Activated T-helper 1 cell treated with anti-CD3 and anti-CD28 coated beads, Interleukin-12 subunit alpha, Interleukin-12 subunit beta, Interleukin-2, Interleukin-4 antibody, amounts not matched to agents 30 ng/mL and 10 ng/mL and 1 ng/mL, durations not matched to agents 14 hours and 24 hours and 36 hours (primary cell): ENCODE measurements at places on chromosomes 3 and 15. TPM values are rescaled to one million over a fixed set of nuclear protein-coding genes. Genes with fewer than 3 reads are reported as not detected.

Gene SLC12A6
- 33.2 and 36.4 TPM in 2 replicates for total RNA-seq

Gene RTP4
- total RNA-seq = 3.4 and 4.0 TPM in 2 replicates

Gene ATP13A4
- 0.31 and 1.7 TPM in 2 replicates for total RNA-seq

Gene CSPG4
- not detected in 2 replicates for total RNA-seq

Gene SOX2
- 0.07 and 0.10 TPM in 2 replicates for total RNA-seq

Gene KCNMB2
- not detected in 2 replicates for total RNA-seq

Gene ZBTB38
- 20.0 and 21.0 TPM in 2 replicates for total RNA-seq

Gene STAC
- not detected in 2 replicates for total RNA-seq

DNA sequence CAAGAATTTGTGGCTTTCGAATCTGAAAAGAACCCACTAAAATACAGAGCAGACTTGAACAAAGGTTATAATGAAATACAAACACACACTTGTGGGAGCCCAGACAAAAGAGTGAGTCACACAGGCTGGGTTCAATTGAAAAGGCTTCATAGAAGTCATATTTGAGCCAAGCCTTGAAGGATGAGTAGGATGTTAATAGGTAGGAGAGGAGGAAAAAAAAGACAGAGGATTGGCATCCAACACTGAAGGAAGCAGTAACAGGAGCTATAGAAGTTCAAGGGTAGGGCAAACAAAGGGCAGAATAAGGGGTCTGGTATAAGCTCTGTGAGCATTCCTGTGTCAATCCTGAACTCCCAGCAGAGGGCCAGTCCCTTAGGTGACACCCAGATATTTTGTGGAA lies 325.4 kb downstream of the FOXP1 start:
- peaks cover 2% of the 10 kb centered on the region for H3K27me3 ChIP-seq
- no peaks in the 10 kb centered on the region for H3K4me1 ChIP-seq
- no peak overlapping the region for H3K4me3 ChIP-seq

GRCh38 chr15:98443526-98443925 lies 204.8 kb upstream of the IGF1R start:
- H3K36me3 ChIP-seq = no peaks in the 10 kb centered on the region
- H3K27me3 ChIP-seq = peaks cover 5% of the 10 kb centered on the region
- no peak overlapping the region for H3K4me3 ChIP-seq
- H3K4me1 ChIP-seq = peaks cover 5% of the 10 kb centered on the region

GRCh38 chr3:197424674-197425484 lies 126.5 kb upstream of the DLG1 start:
- H3K27me3 ChIP-seq = peaks cover 12% of the 10 kb centered on the region
- H3K4me1 ChIP-seq = peaks cover 37% of the 10 kb centered on the region
- H3K4me3 ChIP-seq = no peak overlapping the region

DNA sequence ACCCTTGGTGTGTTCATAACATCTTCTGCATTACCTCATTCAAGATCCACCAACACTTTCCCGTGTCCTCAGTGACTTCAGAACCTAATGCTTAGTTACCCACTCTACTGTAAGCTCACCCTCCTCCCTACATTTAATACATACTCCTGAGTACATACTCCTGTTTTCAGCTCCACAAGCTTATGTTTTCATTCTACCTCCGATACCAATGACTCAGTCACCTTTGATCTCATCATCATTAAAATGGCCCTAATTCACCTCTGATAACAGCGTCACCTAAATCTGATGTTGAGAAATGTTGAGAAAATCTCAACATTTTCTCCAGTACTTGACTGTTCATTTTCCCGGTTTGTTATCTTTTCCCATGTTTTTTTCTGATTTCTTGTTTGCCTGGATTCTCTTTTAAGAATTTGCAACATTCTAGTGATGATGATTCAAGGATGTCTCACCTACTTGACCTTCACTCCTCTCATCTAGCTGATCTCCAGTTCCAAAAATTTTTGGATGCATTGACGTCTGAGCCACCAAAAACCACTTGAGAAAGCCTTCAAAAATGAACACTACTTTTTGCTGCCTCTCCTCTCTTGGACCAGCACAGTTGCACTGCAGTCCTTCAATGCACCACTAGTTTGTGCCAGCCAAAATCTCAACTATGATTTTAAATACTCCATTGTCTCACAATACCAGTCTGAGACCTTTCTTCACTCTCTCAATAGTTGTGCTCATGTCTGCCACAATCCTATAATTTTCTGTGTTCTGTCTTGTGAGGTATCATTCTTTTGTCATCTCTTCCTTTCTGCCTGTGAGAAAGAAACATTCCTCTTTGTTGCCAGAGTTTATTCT lies 220.7 kb upstream of the SEMA6D start:
- no peaks in the 10 kb centered on the region for H3K27me3 ChIP-seq
- DNase-seq = no peak
- no peaks in the 10 kb centered on the region for H3K4me1 ChIP-seq
- H3K4me3 ChIP-seq = no peak overlapping the region

DNA sequence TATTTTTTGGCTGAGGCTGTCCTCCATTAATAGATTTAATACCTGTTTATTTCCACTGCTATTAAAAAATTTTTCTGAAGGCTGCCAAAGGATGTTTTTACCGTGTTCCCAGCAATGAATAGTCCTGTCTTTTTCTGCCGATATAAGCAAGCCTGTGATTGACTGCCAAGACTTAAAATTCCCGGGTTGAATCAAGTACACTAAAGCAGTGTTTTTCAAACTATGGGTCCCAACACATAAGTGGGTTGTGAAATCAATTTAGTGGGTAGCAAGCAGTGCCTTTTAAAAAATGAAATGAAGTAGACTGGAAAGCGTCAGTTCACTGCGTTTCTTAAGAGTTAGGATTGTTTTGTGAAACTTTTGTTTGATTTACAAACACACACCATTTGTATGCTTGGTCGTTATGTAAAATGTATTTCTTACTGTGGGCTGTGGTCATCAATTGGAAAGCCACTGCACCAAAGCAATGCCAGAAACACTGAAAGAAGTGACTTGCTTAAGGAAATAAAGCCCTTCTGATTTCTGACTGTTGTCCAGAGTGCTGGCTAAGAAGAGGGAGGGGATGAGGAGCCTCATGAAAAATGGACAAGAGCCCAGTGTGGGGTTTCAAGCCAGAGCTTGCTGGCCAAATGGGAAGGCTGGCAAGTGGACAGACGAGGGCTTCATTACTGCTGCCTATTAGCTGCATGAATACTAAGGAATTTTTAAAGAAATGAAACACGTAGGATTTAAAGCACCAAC lies 206.0 kb downstream of the THRB start:
- H3K27ac ChIP-seq = no peak overlapping the region
- no peaks in the 10 kb centered on the region for H3K36me3 ChIP-seq
- H3K4me1 ChIP-seq = no peaks in the 10 kb centered on the region
- no peak overlapping the region for H3K4me3 ChIP-seq
- H3K27me3 ChIP-seq = peaks cover 2% of the 10 kb centered on the region

GRCh38 chr3:136661282-136661681 lies 90.9 kb downstream of the STAG1 start:
- no peak overlapping the region for H3K4me3 ChIP-seq
- H3K27ac ChIP-seq = no peak overlapping the region

- H3K27ac ChIP-seq = no peak overlapping the region
- H3K4me1 ChIP-seq = no peaks in the 10 kb centered on the region
- no peak overlapping the region for H3K4me3 ChIP-seq
- no peaks in the 10 kb centered on the region for H3K36me3 ChIP-seq
- no peak for DNase-seq
- H3K27me3 ChIP-seq = no peaks in the 10 kb centered on the region
Observed at GRCh38 chr3:74393426-74393825, 221.0 kb downstream of the CNTN3 start.

GRCh38 chr15:90829942-90830440 lies 38.4 kb upstream of the FURIN start:
- DNase-seq = peak; percentile 82
- H3K27ac ChIP-seq = peak overlapping the region; percentile 91
- H3K36me3 ChIP-seq = peaks cover 30% of the 10 kb centered on the region
- no peaks in the 10 kb centered on the region for H3K27me3 ChIP-seq
- H3K4me1 ChIP-seq = peaks cover 69% of the 10 kb centered on the region

DNA sequence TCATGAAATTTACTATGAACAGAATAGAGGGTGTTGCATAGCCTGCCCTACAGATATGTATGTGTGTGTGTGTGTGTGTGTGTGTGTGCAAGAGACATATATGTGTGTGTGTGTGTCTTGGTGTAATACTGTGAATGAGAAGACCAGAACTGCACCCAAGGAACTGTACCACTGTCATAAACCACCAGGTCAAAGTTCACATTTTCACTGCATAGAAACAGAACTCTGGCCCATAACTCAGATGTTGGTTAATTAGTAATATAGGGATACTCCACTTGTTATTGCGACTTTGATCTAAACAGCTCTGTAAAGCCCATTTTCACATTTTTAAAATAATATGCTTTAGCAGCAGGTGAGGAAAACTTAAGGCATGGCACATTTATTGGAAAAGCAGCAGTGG lies 111.8 kb downstream of the IGF2BP2 start:
- DNase-seq = no peak
- H3K27me3 ChIP-seq = peaks cover 10% of the 10 kb centered on the region
- H3K36me3 ChIP-seq = no peaks in the 10 kb centered on the region
- no peaks in the 10 kb centered on the region for H3K4me1 ChIP-seq

- peaks cover 26% of the 10 kb centered on the region for H3K27me3 ChIP-seq
- H3K27ac ChIP-seq = no peak overlapping the region
- no peak for DNase-seq
- no peak overlapping the region for H3K4me3 ChIP-seq
- no peaks in the 10 kb centered on the region for H3K36me3 ChIP-seq
Observed at GRCh38 chr15:39741258-39741657, 41.4 kb downstream of the FSIP1 start.

- H3K4me3 ChIP-seq = no peak overlapping the region
- no peak overlapping the region for H3K27ac ChIP-seq
- no peak for DNase-seq
- no peaks in the 10 kb centered on the region for H3K4me1 ChIP-seq
- H3K36me3 ChIP-seq = no peaks in the 10 kb centered on the region
Observed at GRCh38 chr15:72135719-72136118, 17.5 kb downstream of the SENP8 start.

GRCh38 chr15:64779630-64780029 lies 4.2 kb upstream of the RBPMS2 start:
- peaks cover 6% of the 10 kb centered on the region for H3K4me1 ChIP-seq
- DNase-seq = no peak
- H3K27me3 ChIP-seq = peaks cover 49% of the 10 kb centered on the region

DNA sequence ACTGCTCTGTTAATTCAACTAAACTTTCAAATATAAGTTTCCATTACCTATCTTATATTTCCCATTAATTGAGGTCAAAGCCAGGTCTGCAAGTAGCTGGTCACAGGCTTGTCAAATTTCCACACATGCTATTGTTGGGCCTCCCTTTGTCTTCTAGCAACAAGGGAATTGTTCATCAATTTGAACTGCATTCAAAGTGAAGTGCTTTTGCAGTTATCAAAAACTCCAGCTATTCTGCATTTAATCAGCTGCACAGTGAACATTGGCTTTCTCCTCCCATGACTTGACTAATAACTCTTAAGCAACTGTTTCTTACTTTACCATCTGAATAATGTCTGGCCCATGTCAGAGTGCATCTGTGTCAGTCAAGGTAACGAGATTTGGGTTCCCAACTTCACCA lies 198.4 kb downstream of the KCNH8 start:
- no peak for DNase-seq
- no peak overlapping the region for H3K4me3 ChIP-seq
- H3K27ac ChIP-seq = no peak overlapping the region
- H3K27me3 ChIP-seq = peaks cover 6% of the 10 kb centered on the region
- H3K4me1 ChIP-seq = no peaks in the 10 kb centered on the region

DNA sequence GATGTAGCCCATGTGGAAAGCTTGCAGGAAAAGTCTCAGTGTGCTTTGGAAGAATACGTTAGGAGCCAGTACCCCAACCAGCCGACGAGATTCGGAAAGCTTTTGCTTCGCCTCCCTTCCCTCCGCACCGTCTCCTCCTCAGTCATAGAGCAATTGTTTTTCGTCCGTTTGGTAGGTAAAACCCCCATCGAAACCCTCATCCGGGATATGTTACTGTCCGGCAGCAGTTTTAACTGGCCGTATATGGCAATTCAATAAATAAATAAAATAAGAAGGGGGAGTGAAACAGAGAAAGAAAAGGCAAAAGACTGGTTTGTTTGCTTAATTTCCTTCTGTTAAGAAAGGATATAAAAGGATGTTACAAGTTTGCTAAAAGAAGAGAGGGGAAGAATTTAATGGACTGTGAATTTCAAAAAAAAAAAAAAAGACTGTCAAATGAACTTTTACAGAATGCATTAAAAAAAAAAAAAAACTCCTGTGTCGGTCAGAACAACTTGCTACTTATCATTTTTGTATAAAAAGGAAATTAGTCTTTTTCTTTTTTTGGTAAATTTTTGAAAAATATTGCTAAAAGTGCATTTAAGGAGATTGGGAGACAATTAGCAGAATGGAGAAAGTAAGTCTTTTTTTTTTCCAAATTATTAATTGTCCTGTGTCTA lies 7.0 kb downstream of the NR2F2 start:
- H3K4me1 ChIP-seq = no peaks in the 10 kb centered on the region
- H3K27ac ChIP-seq = no peak overlapping the region
- H3K4me3 ChIP-seq = no peak overlapping the region
- DNase-seq = no peak
- peaks cover 3% of the 10 kb centered on the region for H3K36me3 ChIP-seq
- peaks cover 81% of the 10 kb centered on the region for H3K27me3 ChIP-seq

DNA sequence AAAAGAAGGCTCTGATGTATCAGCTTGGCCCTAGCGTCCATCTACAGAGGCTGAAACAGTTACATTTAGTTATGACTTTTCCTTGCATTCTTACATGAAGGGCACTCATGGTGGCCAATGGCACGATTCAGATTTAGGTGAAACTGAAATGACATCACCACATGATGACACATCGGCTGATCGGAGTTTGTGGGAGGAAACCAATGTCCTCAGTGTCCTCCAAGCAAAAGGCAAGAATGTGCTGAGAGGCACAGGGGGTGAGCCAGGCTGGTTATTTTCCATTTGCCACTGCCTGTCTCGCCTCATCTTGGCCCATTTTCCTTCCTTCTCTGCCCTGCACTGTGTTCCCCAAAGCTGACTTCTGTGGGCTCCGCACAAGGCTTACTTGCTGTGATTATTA lies 34.4 kb downstream of the TARS3 start:
- H3K27me3 ChIP-seq = no peaks in the 10 kb centered on the region
- peaks cover 52% of the 10 kb centered on the region for H3K4me1 ChIP-seq
- DNase-seq = no peak
- no peak overlapping the region for H3K4me3 ChIP-seq
- no peak overlapping the region for H3K27ac ChIP-seq
- H3K36me3 ChIP-seq = peaks cover 49% of the 10 kb centered on the region

- peaks cover 40% of the 10 kb centered on the region for H3K4me1 ChIP-seq
- H3K27me3 ChIP-seq = peaks cover 2% of the 10 kb centered on the region
- H3K27ac ChIP-seq = no peak overlapping the region
- no peak overlapping the region for H3K4me3 ChIP-seq
Observed at GRCh38 chr3:112734171-112734570, 93.2 kb upstream of the CCDC80 start.

GRCh38 chr3:185065059-185065458 lies 87.8 kb downstream of the C3orf70 start:
- no peak for DNase-seq
- H3K4me3 ChIP-seq = no peak overlapping the region
- no peaks in the 10 kb centered on the region for H3K36me3 ChIP-seq
- H3K27me3 ChIP-seq = peaks cover 3% of the 10 kb centered on the region
- H3K27ac ChIP-seq = no peak overlapping the region
- H3K4me1 ChIP-seq = no peaks in the 10 kb centered on the region

DNA sequence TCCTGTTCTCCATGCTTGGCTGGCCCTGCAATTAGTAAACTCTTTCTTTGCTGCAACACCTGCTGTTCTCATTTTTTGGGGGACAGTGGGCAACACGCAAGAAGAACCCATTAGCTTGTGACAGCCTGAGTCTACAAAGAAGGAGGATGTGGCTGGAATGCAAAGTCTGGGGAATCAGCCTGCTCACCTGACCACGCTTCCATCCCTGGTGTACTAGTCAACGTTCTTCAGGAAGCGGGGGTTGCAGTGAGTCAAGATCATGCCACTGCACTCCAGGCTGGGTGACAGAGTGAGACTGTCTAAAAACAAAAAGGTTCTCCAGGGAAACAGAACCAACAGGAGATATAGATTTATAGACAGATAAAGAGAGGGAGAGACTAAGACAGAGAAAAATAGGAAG lies 27.7 kb upstream of the KBTBD12 start:
- H3K27me3 ChIP-seq = no peaks in the 10 kb centered on the region
- peaks cover 6% of the 10 kb centered on the region for H3K4me1 ChIP-seq
- H3K4me3 ChIP-seq = no peak overlapping the region
- peaks cover 1% of the 10 kb centered on the region for H3K36me3 ChIP-seq
